Ascending aorta (tissue), 2 donors: ENCODE measurements at places on chromosomes 3 and 15.

- no peaks in the 10 kb centered on the region for H3K27me3 ChIP-seq
- no peak for DNase-seq
- peaks cover 7% of the 10 kb centered on the region for H3K4me1 ChIP-seq
- H3K36me3 ChIP-seq, result no peaks in the 10 kb centered on the region
- H3K4me3 ChIP-seq, result peak overlapping the region; percentile 69
- no peak overlapping the region for H3K27ac ChIP-seq
Observed at GRCh38 chr15:79433276-79433990, 1.3 kb downstream of the MINAR1 start.

DNA sequence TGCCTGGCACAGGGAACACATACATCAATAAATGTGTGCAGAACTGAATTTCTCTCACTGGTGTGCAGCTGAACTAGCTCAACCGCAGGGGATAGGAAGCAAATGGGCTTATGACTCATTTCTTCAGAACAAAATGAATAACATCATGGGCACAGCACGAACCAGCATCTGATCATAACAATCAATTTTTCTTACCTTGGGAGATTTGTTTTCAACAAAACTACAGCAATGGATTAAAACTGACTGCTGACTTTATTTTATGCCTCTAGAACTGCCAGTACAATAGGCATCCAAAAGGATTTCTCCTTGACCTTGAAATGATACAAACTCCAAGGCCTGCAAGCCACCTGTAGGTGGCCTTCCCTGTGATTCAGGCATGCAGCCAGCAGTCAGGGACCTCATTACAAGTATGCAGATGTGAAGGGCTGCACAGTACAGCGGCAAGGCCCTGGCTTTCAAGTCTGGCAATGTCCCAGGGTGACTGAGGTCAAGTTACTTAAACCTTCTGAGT, 26.1 kb downstream of the TAMM41 start:
- no peaks in the 10 kb centered on the region for H3K27me3 ChIP-seq
- H3K4me1 ChIP-seq, result no peaks in the 10 kb centered on the region
- no peak overlapping the region for H3K4me3 ChIP-seq
- H3K27ac ChIP-seq, result no peak overlapping the region
- DNase-seq, result no peak
- H3K36me3 ChIP-seq, result peaks cover 48% of the 10 kb centered on the region

DNA sequence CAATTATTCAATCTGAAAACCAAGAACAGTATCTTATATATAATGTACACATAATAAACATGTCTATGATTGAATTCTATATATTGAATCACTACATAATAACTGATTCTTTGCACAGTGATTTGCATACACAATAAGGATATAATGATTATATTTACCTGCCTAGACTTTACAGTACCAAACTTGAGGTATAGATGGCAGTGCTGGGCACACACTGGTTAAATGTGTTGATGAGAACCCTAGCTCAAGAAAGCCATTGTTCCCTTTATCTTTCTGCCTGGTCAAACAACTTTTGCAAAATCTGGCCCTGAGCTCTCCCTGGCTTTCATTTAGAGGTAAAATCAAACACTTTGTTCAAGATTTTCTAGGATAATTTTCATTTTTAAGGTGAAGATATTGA, 697.7 kb downstream of the TUSC7 start:
- no peak for DNase-seq
- H3K27me3 ChIP-seq, result no peaks in the 10 kb centered on the region
- H3K27ac ChIP-seq, result no peak overlapping the region

- H3K36me3 ChIP-seq, result no peaks in the 10 kb centered on the region
- no peak overlapping the region for H3K4me3 ChIP-seq
- H3K27ac ChIP-seq, result no peak overlapping the region
- H3K4me1 ChIP-seq, result no peaks in the 10 kb centered on the region
Observed at GRCh38 chr3:198043119-198043518, 83.1 kb downstream of the LMLN start.

- H3K27ac ChIP-seq, result peak overlapping the region; percentile 40
- no peaks in the 10 kb centered on the region for H3K36me3 ChIP-seq
- DNase-seq, result no peak
- no peaks in the 10 kb centered on the region for H3K4me1 ChIP-seq
- no peaks in the 10 kb centered on the region for H3K27me3 ChIP-seq
Observed at GRCh38 chr15:28977377-28978010, 91.7 kb downstream of the APBA2 start.

DNA sequence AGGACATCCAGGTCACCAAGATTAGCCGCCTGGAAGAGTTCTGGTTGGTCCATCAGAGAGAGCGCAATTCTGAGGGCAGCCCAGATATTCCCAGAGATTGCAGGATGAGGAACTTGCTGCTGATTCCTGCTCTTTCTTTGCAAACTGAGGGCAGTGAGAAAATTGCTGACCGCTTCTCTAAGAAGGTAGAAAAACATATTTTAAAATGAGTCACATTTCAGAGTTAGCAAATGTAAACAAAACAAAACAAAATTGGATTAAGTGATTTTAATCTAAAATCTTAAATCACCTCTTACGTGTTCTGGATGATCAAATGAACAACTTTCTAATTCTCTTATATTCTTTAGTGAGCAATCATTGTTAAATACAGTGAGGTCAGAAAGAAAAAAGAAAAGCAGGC, 149.0 kb downstream of the USP13 start:
- H3K36me3 ChIP-seq, result no peaks in the 10 kb centered on the region
- H3K27me3 ChIP-seq, result no peaks in the 10 kb centered on the region
- DNase-seq, result no peak
- no peaks in the 10 kb centered on the region for H3K4me1 ChIP-seq
- H3K4me3 ChIP-seq, result no peak overlapping the region

GRCh38 chr15:47945872-47946650, 174.7 kb upstream of the SLC24A5 start:
- no peak overlapping the region for H3K27ac ChIP-seq
- DNase-seq, result no peak
- H3K36me3 ChIP-seq, result no peaks in the 10 kb centered on the region
- H3K27me3 ChIP-seq, result no peaks in the 10 kb centered on the region

DNA sequence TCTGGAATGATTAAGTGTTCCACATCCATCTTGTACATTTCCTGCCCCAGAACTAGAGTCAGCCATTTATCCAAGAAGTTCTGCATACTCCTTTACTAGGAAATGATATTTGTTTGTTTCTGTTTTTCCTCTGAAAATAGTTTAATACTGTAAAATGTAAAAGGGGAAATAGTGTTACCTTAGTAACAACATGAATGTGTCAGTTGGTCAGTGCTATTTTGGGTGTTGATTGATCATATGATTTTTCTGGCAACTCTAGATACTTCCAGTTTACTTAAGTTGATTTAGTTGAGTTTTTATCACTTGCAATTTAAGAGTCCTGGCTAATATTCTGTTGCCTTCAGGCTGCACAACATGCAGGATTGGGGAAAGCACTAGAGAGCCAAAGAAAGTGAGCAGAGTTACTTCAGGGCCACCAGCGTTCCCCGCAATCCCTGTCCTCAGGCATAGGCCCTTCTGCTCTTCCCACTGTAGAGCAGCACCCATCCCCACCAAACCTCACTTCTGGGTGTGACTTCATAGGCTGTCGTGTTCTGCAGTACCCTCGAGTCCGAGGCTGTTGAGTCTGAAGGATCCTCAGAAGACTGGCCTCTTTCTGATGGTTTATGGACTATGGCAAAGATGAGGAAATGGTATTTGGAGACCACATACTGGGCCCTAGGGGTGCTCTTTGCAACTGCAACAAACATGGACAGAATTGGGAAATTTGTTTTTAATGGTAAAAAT, 69.0 kb downstream of the CHD2 start:
- peak overlapping the region; percentile 54 for H3K27ac ChIP-seq
- H3K4me3 ChIP-seq, result no peak overlapping the region
- H3K36me3 ChIP-seq, result peaks cover 80% of the 10 kb centered on the region
- DNase-seq, result no peak
- H3K27me3 ChIP-seq, result no peaks in the 10 kb centered on the region
